ENCODE measurements at places on chromosomes 4 and X.

DNA sequence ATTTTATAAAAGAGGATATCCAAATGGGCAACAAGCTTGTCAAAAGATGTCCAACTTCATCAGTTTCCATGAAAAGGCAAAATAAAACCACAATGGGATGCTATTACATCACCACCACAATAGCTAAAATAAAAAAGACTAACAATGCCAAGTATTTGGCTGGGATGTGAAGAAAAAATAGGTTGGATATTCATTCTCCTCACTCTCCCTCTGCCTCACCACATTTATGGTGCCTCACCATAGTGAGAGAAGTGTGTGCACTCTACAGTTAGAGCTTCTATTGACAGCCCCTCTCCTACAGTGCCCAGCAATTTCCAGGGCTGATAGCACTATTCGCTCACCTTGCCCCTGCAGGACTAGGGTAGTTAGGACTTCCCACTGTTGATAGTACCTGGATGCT, 25.5 kb downstream of the VEGFC start:
- no peak for DNase-seq

GRCh38 chr4:99099311-99099710, 10.7 kb upstream of the ADH5 start:
- no peak for DNase-seq

DNA sequence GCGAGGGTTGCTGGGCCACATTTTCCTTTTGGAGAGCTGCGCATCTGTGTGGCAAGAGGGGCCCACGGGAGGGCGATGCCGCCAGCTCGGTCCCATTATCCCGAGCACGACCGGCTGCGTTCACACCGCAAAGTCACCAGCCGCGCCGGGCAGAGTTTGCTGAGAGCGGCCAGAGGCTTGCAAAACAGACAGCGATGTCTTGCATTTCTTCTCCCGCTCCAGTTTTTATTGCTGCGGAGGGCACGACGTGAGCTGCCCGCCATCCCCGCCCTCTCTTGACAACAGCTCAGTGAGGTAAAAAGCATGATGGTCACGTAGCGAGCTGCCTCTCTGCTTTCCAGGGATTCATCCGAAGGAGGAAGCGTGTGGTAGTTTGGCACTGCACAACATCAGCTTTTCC, 102.1 kb upstream of the TENM3 start:
- DNase-seq = no peak

GRCh38 chrX:45801554-45801953, 600.9 kb upstream of the DIPK2B start:
- DNase-seq = no peak

DNA sequence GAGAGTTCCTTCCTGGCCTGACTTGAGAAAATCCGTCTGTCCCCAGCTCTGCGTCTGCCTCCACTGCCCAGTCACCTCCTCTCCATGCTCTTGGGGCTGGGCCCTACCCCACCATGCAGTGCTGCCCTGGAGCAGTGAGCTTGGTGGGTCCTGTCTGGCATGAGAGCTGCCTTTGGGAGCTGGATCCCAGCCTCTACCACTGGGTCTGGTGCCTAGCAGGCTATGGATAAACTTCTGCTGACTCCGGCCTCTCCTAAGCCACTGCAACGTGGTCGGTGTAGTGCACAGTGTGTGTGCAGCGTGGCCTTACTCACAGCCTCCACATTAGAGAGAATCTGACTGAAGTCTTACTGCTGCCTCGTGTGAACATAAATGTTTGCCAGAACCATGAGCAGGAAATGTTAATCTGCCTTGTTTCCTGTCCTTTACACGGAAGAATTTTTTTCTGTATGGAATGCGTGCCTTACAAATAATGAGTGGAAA, 47.6 kb downstream of the HTT start:
- no peak for DNase-seq

DNA sequence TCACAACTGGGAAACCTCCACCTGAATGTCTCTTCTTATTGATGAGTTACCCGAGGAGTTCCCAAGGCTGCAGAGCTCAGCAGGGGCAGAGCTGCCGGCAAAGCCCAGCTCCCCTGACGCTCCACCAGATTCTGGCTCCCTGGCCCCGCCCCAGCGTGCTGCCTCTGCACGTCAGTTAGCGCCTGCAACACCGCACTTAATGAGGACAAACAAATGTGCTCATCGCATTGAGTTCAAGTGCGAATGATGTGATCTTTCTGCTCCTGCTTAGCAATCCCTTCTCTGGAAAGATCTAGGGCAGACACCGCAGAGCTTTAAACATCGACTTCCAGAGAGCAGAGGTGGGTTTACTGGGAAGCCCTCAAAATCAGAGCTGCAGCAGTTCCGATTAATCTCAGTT, 55.5 kb upstream of the FBXW7 start:
- no peak for DNase-seq

Measured in hematopoietic multipotent progenitor cell treated with erythropoietin and hydrocortisone succinate and interleukin-3 and kit ligand, for 17 days (in vitro differentiated cells).